ENCODE measurements at places on chromosomes 7 and 10.

DNA sequence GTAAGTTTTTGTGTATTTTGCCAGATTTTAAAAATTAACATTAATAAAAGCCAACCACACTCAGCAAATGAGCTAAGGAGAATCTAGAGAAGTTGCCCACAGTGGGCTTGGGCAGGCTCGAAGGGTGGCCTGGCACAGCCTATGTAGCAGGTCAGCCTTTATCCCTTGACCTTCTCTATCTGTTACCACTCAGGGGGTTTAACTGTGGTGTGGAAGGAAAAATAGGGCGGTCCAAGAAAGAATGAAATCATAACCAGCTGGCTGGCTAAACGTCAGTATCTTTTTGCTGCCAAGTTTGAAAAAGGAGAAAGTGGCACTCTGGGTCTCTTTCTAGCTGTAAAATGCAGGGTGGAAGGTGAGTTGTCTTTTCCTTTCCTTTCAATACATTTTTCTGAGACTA lies 130.3 kb upstream of the ASAH2 start:
- no peak for DNase-seq

- DNase-seq = no peak
These were observed 39.7 kb downstream of the RASGEF1A start for GRCh38 chr10:43226851-43227845.

- DNase-seq = no peak
These were observed 4.4 kb upstream of the HOXA11 start for GRCh38 chr7:27189295-27189996.

DNA sequence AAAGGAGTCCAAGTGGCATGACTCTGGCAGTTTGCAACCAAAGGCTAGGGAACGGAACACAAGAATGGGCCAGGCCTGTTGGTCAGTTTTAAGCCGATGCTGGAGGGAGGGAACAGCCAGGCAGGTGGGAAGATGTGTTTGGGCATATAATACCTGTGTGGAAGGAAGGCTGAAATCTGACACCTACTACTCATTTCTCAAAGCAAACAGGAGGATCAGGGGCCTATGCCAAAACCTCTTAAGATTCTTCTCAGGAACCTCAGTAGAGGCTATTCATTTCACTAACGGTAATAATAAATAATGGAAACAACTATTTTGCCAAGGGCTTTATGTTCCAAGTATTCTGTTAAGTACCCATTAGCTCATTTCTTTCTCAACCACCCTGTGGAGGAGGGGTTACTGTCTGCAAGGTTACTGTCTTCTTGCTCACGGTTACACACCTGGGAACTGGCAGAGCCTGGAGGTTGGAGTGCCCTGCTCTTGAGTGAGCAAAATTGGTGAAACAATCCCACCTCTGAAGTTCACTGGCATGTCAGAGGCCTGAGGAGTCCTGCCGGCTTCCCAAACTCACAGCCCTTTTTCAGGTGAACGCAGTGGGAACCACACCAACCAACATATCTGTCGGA lies 35.5 kb downstream of the GOT1 start:
- no peak for DNase-seq
